Glutamatergic neuron (in vitro differentiated cells): ENCODE measurements at places on chromosomes 16 and 17. TPM values are rescaled to one million over a fixed set of nuclear protein-coding genes. Genes with fewer than 3 reads are reported as not detected.

GRCh38 chr16:728131-728889 lies 1.4 kb downstream of the HAGHL start:
- peak; percentile 79 for DNase-seq

DNA sequence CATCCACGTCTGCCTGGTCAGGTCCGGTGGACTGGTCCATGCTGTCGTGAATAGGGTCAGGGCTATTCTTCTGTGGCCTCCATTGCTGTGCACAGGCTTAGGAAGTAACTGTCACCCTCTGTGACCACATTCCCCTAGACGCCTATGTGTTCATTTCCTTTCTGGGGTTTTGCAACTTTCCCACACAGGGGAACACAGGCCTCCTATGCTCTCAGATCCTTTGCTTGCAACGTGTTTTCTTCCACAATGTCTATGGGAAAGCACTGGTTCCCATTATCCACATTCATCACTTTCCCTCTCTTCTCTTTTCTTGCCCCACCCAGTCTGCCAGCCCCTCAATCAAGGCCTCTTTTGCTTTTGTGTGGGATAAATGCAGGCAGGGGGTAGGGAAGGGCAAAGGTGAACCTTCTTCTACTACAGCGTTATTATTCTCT lies 43.2 kb upstream of the DNAJA2 start:
- no peak for DNase-seq

Gene ARL5C
- total RNA-seq, result not detected

Gene RPGRIP1L
- 18.0 TPM for total RNA-seq

GRCh38 chr17:79695293-79695790 lies 35.4 kb upstream of the ENPP7 start:
- DNase-seq, result no peak

Gene MMP2
- 7.0 TPM for total RNA-seq

- DNase-seq, result peak; percentile 69
Measured at GRCh38 chr17:4604111-4604644, 19.8 kb downstream of the SMTNL2 start.

GRCh38 chr17:72338847-72339790 lies 218.3 kb downstream of the SOX9 start:
- no peak for DNase-seq

DNA sequence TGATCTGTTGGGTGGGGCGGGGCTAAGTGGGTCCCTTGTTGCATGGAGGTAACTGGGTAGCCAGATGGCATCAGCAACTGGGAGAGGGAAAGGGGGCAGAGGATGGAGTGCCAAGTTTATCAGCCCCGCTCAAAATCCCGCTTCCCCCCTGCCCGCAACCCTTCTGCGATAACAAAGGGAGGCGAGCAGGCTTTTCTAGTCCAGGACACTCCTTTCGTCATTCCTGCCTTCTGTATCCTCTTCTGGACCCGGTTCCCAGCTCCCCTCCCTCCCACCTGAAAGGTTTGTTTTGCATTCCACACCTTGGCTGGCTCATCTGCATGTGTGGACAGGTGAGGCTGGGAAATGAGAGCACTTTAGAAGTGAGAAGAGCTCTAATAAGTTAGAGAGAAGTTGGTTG lies 53.3 kb downstream of the HLF start:
- no peak for DNase-seq

Gene SALL1
- total RNA-seq, result 35.7 TPM

DNA sequence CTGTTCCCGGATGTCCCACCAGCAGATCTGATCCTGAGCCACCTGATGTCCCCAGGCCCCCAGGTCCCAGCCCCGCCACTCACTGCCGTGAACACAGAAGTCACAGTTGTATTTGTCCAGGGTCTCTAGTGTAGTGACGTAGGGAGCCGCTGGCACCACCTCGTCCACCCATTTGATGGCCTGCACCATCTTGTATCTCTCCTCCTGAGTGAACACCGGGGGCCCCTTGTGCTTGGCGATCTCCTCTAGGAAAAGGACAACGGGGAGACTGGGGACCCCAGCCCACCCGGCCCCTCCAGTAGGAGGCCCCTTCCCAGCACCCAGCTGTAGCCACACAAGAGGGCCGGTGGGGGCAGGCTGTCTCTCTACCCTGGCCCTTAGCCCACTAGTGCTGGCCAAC lies 2.4 kb downstream of the PCYT2 start:
- no peak for DNase-seq

DNA sequence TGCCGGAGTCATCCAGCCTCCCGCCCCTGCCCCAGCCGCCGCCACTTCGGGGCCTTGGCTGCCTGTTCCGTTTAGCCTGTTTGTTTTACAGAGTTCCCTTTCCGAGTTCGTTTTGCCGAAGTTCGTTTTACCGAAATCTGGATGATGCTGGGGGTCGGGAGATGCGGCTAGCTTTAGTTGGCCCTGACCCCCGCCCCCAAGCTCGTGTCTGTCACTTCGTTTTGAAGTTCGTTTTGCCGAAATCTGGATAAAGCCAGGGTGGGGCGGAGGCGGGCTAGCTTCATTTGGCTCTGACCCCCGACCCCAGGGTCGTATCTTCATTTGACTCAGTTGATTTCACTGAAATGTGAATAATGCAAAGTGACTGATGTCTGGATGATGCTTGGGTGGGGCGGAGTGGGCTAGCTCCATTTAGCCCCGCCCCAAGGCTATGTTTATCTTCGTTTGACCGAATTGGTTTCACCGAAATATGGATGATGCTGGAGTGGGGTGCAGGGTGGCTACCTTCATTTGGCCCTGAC lies 591 bp downstream of the PSMD7 start:
- DNase-seq, result peak; percentile 24

- DNase-seq, result no peak
Measured at GRCh38 chr17:792277-792676, 10.1 kb downstream of the MRM3 start.

Gene CES1
- not detected for total RNA-seq

DNA sequence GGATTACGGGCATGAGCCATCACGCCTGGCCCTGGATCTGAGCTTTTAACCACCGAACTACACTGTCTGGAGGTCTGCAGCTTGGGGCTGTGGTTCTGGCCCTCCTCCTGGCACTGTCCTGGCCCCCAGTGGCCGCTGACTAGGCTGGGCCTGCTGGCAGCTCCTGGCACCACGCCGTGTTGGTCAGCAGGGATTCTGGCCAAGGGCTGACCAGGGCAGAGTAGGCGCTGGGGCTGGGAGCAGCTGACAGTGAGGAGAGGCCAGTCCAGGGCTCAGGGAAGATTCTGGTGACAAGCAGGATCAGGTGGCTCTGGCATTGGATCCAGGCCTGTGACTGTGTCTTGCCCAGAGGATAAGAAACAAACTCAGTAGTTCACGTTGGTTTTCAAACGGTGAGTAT lies 14.6 kb downstream of the EEF2K start:
- DNase-seq, result no peak

GRCh38 chr17:10775058-10775457 lies 28.8 kb downstream of the TMEM238L start:
- DNase-seq, result no peak

GRCh38 chr17:66414561-66415175 lies 112.3 kb downstream of the PRKCA start:
- no peak for DNase-seq

DNA sequence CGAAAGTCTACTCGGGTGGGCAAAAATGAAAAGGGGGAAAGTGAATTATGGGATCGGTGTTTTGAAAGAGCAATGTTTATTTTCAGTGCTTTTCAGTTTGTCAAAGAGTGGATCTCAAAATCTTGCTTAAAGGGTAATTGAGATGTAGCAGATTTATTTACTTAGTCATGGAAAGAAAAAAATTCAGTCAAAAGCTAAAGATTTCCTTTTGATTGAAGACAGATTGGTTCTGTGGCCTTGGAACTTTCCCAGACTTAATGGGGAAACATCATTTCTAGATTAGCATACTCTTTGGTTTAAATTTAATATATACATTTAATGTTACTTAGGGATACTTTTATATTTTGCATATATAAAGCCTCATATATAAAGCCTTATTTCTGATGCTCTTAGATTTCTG lies 20.6 kb downstream of the PRKAR1A start:
- no peak for DNase-seq

Gene ACAP1
- total RNA-seq, result not detected

- DNase-seq, result no peak
Measured at GRCh38 chr17:5772720-5773119, 188.4 kb upstream of the NLRP1 start.

GRCh38 chr16:69315486-69316311 lies 4.5 kb downstream of the VPS4A start:
- no peak for DNase-seq

DNA sequence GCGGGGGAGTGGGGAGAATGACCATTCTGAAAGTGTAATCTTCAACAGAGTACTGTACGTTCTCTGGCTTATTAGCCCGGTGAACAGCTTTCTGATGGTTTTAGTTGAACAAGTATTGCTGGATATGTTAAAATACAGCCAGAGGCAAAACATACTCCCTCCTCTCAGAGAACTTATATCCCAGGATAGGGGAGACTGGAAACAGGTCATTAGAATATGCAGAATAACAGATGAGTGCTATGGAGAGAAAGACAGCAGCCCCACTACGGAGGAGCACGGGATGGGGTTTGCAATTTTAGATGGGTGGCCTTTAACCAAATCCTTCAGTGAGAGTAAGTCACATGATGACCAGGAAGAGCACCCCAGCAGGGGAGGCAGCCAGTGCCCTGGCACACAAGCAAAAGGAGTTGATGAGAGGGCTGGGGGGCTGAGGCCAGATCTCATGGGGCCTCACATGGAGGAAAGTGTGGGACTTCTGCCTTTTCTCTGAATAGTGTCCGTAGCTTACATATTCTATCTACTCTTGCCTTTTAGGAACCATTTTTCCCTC lies 43.1 kb upstream of the SEC14L1 start:
- DNase-seq, result no peak

GRCh38 chr16:49556249-49556605 lies 182.6 kb downstream of the C16orf78 start:
- DNase-seq, result peak; percentile 36

DNA sequence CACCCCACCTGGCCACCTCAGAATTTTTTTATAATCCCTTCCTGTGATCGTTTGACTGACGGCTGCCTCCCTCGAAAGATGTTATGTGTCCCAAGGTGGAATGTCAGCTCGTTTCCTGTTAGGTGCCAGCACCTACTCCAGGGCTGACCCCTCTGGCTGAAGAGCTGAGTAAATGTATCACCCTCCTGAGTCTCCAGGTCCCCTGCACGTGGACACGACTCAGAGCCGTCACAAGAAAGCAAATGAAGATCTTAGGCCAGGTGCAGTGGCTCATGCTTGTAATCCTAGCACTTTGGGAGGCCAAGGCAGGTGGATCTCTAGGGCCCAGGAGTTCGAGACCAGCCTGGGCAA lies 273.2 kb downstream of the C16orf95 start:
- no peak for DNase-seq

DNA sequence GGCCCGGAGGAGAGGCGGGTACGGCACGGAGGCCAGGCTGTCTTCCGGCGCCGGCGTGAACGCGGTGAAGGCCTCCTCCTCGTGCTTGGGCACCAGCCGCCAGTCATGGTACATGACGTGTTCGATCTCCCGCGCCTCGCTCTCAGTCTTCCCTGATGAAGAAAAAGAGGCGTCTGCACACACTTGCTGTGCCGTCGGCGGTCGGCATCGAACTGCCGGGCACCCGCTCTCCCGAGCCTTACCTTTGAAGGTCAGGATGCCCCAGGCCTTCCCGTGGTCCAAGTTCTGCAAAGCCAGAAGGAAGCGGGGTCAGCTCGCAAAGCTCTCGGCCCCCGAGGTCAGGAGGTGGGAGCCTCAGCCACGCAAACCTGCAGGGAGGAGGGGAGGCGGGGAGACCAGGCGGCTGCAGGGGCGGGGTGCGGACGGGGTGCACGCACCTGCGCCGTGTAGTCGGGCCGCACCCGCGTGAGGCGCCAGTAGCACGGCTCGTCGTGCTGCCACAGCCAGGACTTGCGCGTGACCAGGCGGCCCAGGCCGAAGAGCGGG lies at the start of gene EME2:
TSS of gene EME2 (plus strand) at position 449 of the 546 bp plus-strand sequence. CDS start 418 bp downstream, outside the sequence.
- DNase-seq, result peak; percentile 55

DNA sequence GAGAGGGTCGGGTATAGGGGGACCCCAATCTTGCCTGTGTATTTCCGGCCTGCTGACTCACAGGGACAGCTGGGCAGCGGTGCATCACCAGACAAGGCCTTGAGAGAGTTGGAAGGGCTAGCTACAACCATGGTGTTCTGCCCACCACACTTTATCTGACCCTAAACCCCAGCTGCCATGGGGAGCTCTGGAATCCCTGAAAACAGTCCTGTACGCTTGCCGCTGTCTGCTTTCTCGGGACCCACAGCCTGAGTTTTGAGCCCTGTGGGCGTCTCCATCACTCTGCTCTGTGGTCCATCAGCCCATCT lies 100.4 kb upstream of the GSE1 start:
- DNase-seq, result no peak

- DNase-seq, result no peak
Measured at GRCh38 chr17:1413281-1413791, 13.3 kb upstream of the YWHAE start.

GRCh38 chr16:64629622-64630021 lies 492.2 kb downstream of the CDH11 start:
- no peak for DNase-seq

- no peak for DNase-seq
Measured at GRCh38 chr16:58850019-58850677, 116.0 kb upstream of the GOT2 start.

DNA sequence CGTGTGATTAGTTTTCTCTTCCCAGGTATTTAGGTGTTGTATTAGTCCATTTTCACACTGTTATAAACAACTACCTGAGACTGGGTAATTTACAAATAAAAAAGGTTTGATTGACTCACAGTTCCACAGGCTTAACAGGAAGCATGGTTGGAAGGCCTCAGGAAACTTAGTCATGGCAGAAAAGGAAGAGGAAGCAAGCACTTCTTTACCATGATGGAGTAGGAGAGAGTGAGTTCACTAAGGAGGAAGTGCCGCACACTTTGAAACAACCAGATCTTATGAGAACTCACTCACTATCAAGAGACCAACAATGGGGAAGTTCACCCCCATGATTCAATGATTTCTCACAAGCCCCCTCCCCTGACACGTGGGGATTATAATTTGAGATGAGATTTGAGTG lies 1343.7 kb upstream of the GOT2 start:
- no peak for DNase-seq

Gene OSGIN1
- total RNA-seq, result not detected

Gene PPY
- not detected for total RNA-seq

Gene METTL2A
- 38.2 TPM for total RNA-seq

DNA sequence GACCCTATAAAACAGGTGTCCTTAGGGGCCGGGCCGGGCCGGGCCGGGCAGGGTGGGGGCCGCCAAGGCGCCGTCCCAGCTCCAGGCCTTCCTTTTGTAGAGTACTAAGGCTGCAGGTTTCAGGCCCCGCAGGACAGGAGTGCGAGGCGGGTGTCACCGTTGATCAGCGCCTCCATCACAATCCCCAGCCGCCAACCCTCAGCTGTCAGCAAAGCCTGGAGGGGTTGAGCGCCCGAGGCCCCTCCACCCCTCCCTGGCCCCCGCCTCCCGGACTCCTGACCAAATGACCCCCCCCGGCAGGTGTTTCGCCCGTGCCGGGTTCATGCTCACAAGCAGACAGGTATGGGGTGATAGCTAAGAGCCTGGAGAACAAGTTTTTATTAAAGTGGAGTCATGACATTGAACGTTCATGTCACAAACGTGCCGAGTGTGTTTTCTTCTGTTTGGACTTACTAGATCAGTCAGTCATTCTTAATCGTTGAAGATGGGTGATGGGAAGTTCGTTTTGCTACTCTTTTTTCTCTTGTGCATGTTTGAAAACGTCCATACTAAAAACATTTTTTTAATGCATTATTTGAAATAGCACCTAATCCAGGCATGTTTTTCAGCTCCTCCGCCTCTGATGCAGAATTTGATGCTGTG lies 534 bp downstream of the ARL2BP start:
- DNase-seq, result peak; percentile 58

Gene CLEC10A
- total RNA-seq, result not detected

- DNase-seq, result no peak
Measured at GRCh38 chr17:75078284-75079022, 9.3 kb upstream of the SLC16A5 start.
